ENCODE measurements at places on chromosomes 12 and 14.
A peak's percentile ranks its signal among the peaks of the same experiment; 100 is the strongest.

- no peak for DNase-seq
These were observed 30.1 kb upstream of the DHRS7 start for GRCh38 chr14:60195179-60195810.

DNA sequence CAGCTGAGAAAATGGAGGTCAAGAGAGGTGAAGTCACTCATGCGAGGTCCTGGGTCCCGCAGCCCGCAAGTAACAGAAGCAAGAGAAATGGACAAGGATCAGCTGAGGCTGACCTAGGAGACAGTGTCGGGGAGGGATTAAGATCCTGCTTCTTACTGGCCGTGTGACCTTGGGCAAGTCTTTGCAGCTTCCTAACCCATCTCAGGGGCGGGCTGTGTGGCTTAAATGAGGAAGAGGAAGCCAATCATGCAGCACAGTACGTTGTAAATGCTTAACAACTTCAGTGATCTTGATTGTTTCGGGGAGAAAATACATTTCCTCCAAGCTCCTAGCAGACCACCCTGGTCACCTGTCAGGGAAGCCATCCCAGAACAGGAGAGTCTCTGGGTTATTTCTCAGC is 7.1 kb upstream of the PGF start:
- no peak for DNase-seq

GRCh38 chr12:125013816-125014442 is 20.5 kb downstream of the BRI3BP start:
- no peak for DNase-seq

- no peak for DNase-seq
These were observed 223.9 kb downstream of the MED13L start for GRCh38 chr12:116053479-116054200.

GRCh38 chr14:93132472-93133065 is 16.8 kb upstream of the ITPK1 start:
- DNase-seq = peak; percentile 73

DNA sequence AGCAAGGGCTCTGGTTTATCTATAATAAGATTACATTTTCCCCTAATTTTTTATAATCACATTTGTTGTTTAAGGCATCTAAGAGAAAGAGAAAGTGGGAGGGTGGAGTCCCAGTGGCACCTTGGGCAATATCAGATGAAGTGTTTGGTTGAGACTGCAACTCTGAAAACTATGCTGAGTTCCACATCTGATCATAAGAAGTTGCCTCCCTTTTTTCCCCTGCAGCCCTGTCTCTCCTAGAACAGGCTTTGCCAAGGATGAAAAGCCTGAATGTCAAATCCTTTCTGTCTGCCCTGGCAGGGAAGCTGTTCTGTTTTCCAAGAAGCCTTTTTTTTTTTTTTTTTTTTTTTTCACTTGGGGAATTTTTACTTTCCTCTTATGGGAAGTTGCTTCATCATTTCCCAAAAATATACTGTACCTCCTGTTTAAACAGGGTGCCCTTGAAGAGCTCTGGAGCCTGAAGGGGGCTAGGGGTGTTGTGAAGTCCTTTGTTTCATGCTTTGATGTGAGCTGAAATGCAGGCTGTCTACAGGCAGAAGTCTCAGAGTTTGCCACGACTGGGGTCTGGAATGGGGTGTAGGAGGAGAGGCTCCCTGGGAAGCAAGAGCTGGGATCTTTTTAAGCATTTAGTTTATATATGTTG is 71.3 kb downstream of the SUSD6 start:
- DNase-seq = no peak

GRCh38 chr12:53938326-53939140 is at the start of gene HOXC13:
HOXC13 (plus strand) TSS chr12:53938831; CDS start chr12:53938907, 76 bp downstream.
- peak; percentile 79 for DNase-seq

GRCh38 chr14:71286126-71286525 is 378.9 kb downstream of the PCNX1 start:
- DNase-seq = no peak

- no peak for DNase-seq
These were observed 35.1 kb upstream of the ACTN1 start for GRCh38 chr14:69013943-69014782.

GRCh38 chr14:96297000-96297399 is 41.0 kb downstream of the BDKRB1 start:
- DNase-seq = no peak

DNA sequence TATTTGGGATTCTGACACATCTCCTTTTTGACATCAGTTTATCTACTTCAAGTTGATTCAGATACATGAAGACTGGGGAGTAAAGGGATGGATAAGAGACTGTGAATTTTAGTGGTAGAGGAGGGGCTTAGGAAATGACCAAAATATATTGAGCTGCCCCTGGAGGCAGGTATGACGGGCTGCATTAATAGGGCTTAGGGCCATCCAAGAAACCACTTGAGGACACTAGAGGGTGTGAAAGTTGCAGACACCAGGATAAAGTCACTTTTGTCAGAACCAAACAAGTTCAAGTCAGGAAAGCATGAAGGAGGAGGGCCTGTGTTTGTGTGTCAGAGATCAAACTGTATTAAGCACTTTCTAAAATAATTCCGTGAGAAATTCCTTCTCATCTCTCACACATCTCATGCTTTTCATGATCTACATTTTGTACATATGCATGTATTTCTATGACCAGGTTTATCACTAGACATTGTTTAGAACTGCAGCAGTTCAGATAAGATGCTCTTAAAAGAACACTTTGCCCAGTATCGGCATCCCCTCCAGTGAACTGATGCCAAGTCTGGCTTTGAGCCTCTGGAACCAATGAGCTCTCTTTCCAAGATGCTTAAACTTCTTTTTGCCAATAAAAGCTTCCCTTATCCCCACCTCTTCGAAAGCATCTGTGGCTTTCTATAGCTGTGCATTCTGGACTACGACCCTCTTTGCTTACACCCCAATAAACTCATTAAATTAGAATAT is 136.9 kb downstream of the SLC38A1 start:
- DNase-seq = no peak

GRCh38 chr14:84610086-84610485 is 919.9 kb upstream of the FLRT2 start:
- DNase-seq = no peak

DNA sequence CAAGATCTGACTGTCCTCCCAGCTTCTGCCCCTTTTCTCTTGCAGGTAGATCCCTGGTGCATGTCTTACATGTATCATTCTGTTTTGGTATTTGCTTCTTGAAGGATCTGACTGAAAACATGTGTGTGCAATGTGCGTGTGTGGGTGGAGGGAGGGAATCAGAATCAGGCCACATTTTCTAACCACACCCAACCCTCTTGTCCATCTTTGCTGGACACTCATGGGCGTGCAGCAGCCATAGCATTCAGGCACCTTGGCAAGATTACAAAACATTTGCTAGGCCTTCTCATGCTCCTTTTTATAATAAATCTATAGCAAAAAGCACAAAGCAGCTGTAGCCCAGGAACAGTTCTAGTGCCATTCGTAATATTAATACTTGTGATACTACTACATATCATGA is 233.6 kb upstream of the E2F7 start:
- DNase-seq = no peak

DNA sequence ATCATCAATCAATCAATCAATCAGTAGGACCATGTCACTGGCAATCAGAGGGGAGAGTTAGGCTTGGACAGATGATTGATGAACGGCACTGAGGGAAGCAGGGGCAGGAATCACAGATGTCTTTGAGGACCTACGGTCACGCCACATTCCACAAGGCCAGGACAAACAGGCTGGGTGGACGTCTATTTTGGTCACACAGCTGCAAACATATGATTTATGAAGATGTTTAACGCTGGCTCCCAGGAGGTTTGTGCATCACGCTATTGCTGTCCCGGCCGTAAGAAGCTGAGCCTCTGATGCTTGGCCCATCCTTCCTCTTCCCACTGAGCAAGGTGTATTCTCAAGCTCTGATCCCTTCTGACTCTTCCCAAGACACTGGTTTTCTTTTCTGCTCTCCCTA is 160.8 kb downstream of the FOXN3 start:
- DNase-seq = no peak

GRCh38 chr12:67457778-67458665 is 188.9 kb downstream of the CAND1 start:
- DNase-seq = no peak

GRCh38 chr14:48035836-48036235 is 360.4 kb upstream of the MDGA2 start:
- DNase-seq = no peak

GRCh38 chr12:105600911-105601545 is 270.5 kb downstream of the C12orf75 start:
- no peak for DNase-seq

DNA sequence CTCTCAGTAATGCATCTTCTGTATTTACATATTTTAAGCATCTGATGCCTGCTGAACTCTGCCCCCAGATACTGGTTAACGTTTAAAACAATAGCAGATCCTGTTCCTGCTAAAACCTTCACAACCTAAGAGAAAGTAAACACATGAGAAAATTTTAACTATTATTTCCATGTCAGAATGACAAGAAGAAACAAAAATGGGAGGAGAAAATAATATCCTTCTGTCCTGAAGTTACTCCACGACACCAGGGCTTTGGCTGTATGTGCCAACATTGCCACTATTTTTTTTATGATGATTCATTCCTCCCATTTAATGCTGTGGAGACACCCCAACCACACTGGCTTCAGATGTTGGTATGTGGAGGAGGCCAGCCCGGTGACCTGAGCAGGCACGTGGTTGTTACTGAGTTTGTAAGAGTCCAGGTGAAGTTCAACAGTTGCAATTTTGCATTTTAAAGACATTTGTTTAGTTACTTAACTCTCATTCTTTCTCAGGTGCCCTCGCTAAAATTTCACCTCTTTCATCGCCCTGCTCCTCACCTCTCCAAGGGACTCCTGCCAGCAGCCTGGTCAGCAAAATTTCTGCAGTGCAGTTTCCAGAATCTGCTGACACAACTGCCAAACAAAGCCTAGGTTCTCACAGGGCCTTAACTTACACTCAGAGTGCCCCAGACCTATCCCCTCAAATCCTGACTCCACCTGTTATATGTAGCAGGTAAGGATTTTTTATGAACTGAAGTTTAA is 65.5 kb upstream of the SLCO1C1 start:
- DNase-seq = no peak

DNA sequence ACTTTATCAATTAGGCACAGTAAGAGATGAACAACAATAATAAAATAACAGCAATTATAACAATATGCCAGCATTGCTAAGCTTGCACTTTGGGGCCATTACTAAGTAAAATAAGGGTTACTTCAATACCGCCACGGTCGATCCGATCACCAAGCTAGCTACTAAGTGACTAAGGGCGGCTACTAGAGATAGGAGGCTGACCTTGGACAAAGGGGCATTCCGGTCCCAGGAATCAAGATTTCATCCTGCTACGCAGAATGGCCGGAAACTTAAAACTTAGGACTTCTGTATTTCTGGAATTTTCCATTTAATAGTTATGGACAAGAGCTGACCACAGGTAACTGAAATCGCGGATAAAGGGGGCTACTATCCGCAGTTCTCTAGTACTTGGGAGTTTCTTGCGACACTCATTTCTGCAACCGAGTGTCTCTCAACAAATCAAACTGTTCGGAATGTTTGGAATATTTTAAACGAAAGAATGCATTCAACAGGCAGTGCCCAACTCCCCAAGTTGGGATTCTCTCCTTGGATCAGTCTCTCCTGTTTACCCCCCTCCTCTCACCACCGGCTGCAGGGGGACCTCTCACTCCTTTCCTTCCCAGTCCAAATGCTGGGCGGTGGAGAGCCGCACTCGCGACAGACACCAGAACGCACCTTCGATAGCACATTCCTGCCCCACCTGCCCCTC is 650 bp downstream of the HEBP1 start:
- DNase-seq = no peak

GRCh38 chr12:25264114-25264513 is 13.4 kb upstream of the KRAS start:
- DNase-seq = no peak

GRCh38 chr12:75816897-75817296 is 214.7 kb downstream of the PHLDA1 start:
- DNase-seq = no peak

- no peak for DNase-seq
These were observed 6.3 kb upstream of the CDKL1 start for GRCh38 chr14:50402965-50403364.

- DNase-seq = no peak
These were observed 573.8 kb upstream of the TBX3 start for GRCh38 chr12:115257791-115258190.

DNA sequence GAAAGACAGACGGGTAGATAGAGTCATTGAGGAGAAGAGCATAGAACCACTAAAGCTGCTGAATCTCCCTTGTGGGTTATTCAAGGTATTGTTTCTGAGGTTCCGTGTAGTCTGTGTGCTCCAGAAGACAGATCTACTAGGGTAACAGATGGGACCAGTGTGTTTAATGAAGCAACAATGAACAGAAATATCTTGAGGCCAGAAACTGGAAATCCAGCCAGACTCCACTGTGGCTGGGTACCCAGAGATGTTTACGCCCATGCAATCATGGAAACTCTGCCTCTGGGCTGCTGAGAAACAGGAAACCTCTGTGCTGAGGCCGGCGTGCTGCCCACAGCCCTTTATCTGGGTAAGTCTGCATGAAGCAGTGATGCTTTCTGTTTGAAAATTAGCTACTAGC is 8.3 kb downstream of the PROX2 start:
- DNase-seq = no peak

GRCh38 chr14:31560759-31561154 is 447 bp upstream of the NUBPL start:
- DNase-seq = no peak

GRCh38 chr12:107331912-107332311 is 238.6 kb upstream of the CRY1 start:
- DNase-seq = no peak

Measured in D721Med (cell line).